Tibial nerve (tissue), 4 donors: ENCODE measurements at places on chromosomes 13 and 19.

DNA sequence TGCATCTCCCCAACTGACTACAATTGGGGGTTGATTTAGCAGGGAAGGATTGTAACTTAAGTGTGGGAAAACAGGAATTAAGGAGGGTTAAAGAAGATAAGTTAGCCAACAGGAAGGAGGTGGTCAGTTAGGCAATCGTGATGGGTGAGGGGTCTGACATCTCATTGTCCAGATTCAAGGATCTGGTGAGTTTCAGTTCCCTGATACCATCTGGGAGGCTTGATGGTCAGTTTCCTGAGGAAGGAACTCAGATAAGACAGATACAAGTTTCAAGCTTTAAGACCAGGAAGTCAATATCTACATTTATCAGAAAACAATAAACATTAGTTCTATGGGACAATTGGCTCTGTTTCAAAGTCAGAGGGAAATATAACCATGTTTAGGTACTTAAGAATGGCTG is 601.8 kb downstream of the SLITRK6 start:
- DNase-seq, result no peak
- no peaks in the 10 kb centered on the region for H3K27me3 ChIP-seq
- H3K4me1 ChIP-seq, result no peaks in the 10 kb centered on the region
- H3K36me3 ChIP-seq, result no peaks in the 10 kb centered on the region
- no peak overlapping the region for H3K4me3 ChIP-seq

DNA sequence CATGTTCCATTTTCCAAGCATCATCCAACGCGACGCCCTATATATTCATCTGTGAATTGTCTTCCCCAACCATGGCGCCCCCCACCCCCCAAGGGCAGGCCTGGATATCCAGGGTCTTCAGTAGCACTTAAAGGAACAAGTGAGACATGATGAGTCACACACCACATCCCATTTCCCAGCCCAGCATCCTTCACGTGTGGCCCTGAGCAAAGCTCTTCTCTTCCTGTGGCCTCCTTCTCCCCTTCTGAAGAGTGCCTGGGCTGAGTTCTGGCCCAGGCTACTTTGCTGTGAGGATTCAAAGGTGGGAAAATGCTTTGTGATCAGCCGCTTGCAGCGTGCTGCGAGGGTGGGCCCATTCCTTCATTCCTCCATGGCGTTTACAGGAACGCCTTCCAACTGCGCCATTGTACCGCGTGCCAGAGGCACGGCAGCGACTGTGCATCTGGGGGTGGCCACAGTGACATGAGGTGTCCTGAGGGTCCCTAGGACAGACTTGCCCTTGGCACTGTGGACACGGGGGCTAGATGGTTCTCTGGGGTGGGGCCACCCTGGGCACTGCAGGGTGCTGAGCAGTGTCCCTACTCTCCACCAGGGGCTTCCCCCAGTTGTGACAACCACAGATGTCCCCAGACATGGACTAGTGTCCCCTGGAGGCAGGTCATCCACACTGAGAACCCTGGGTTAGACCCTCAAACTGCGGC is 11.7 kb downstream of the PLIN4 start:
- no peaks in the 10 kb centered on the region for H3K4me1 ChIP-seq
- DNase-seq, result no peak
- H3K4me3 ChIP-seq, result no peak overlapping the region
- H3K36me3 ChIP-seq, result peaks cover 52% of the 10 kb centered on the region

DNA sequence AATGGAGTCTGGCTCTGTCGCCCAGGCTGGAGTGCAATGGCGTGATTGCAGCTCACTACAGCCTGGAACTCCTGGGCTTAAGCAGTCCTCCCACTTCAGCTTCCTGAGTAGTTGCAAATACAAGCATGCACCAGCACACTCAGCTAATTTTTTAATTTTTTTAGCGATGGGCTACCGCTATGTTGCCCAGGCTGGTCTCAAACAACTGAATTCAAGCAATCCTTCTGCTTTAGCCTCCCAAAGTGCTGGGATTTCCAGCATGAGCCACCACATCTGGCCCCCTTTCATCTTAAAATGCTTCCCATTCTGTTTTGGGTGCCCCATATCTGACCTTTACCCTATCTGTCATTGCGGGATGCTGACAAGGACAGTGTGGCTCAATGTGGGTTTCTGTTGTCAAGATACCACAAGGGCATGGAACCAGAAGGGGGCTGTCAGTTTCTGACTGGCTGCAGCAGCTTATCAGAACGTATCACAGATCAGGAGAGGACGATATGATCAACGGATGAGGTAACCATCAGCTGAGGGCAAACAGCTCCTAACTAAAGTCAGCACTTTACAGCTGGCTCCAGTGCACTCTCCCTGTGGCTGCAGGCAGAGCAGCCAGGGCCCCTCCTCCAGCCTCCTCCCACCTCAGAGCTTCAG is 32.4 kb downstream of the GPR42 start:
- no peak overlapping the region for H3K4me3 ChIP-seq
- H3K27ac ChIP-seq, result no peak overlapping the region
- H3K36me3 ChIP-seq, result no peaks in the 10 kb centered on the region

GRCh38 chr13:99294958-99295357 is 12.2 kb downstream of the GPR183 start:
- H3K4me3 ChIP-seq, result no peak overlapping the region
- DNase-seq, result no peak
- H3K27me3 ChIP-seq, result no peaks in the 10 kb centered on the region

DNA sequence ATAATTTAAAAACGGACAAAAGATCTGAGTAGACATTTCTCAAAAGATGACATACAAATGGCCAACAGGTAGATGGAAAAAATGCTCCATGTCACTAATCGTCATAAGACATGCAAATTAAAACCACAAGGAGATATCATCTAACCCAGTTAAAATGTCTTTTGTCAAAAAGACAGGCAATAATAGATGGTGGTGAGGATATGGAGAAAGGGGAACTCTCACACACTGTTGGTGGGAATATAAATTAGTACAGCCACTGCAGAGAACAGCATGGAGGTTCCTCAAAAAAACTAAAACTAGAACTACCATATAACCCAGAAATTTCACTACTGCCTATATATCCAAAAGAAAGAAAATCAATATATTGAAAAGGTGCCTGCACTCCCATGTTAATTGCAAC is 37.9 kb downstream of the OR10H4 start:
- no peaks in the 10 kb centered on the region for H3K36me3 ChIP-seq
- H3K4me3 ChIP-seq, result no peak overlapping the region
- DNase-seq, result no peak

GRCh38 chr19:14459703-14460102 is 15.5 kb downstream of the PTGER1 start:
- no peaks in the 10 kb centered on the region for H3K27me3 ChIP-seq
- H3K27ac ChIP-seq, result no peak overlapping the region
- no peak for DNase-seq
- peaks cover 89% of the 10 kb centered on the region for H3K36me3 ChIP-seq
- no peaks in the 10 kb centered on the region for H3K4me1 ChIP-seq

DNA sequence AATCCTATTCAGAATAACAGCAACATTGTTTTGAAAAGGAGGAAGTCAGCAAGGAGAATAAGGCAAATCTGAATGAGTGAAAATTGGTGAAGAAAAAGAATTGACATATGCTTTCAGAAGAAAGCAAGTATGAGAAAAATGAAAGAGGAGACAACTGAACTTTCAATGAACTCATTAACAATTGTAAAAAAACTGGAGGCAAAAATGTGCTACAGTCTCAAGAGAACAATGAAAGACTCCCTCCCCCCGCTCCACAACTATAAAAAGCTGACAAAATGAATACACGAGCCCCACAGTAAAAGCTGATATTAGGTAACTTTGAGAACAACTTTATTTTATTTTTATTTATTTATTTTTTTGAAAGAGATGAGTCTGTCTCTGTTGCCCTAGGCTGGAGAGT is 373.1 kb downstream of the DIAPH3 start:
- no peaks in the 10 kb centered on the region for H3K27me3 ChIP-seq
- H3K4me3 ChIP-seq, result no peak overlapping the region
- H3K27ac ChIP-seq, result no peak overlapping the region
- H3K36me3 ChIP-seq, result no peaks in the 10 kb centered on the region
